Suppressor macrophage treated with lipopolysaccharide for 4 hours (primary cell): ENCODE measurements at places on chromosomes 1 and 21.

DNA sequence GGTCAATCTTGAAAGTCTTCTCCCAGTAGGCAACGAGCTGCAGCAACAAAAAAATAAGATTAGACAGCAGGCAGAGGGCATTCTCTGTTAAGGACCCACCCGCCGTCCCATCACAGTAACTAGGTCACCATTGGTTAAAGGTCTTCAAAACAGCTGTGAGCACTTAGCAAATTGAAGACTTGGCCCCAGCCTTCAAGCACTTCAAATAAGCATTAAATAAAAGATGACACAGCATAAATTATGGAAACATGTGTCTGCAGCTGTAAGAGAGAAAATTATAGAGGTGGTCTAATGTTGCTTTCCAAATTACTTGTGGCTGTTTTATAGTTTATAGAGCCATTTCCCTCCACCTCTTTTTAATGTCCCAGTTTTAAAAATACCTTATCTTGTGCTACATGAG lies 61.2 kb downstream of the VANGL1 start:
- no peak for DNase-seq

DNA sequence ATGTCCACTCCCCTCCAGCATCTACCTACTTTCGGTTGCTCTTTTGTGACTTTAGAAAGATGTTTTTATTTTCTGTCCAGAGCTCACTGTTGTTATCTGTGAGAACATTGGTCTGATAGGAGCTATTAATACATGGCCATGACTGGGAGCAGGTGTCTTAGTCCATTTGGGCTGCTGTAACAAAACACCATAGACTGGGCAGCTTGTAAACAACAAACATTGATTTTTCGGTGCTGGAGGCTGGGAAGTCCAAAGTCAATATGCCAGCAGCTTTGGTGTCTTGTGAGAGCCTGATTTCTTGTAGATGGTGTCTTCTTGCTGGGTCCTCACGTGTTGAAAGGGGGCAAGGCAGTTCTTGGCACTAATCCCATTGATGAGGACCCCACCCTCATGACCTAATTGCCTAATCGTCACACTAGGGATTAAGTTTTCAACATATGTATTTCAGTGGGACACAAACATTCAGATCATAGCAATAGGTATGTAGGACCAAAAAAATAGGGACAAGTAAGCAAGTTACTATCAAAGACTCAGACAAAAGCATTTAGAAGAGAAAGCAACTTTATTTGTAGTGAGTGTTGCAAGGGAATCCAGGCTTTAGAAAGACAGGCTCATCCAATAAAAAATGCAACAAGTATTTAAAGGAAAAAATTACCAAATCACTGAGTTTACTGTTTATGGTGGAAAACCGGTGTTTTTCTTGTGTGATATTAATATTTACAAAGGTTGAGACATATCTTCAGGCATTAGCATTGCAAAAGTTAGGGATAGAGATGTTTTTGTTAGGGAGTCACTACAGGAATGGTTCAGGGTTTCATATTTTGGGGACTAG lies 55.2 kb upstream of the WDR26 start:
- DNase-seq, result no peak

GRCh38 chr1:39087435-39087834 lies 61.3 kb downstream of the NDUFS5 start:
- no peak for DNase-seq

GRCh38 chr1:17258116-17258757 lies 9.3 kb downstream of the PADI3 start:
- no peak for DNase-seq

DNA sequence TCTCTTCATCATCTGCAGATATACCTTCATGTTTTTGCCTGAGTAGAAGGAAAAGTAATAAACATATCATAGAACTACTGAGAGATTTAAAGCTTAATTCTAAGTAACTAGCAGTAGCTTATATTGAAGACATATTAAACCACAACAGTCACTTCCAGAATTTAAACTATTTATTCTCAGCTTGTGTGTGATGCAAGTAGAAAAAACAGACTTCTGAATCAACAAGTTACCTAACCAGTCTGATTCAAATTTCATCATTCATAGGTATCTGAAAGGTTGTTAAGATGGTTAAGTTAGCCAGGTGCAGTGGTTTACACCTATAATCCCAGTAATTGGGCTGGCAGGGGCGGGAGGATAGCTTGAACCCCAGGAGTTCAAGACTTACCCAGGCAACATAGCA lies 41.9 kb downstream of the SPAG17 start:
- DNase-seq, result no peak

DNA sequence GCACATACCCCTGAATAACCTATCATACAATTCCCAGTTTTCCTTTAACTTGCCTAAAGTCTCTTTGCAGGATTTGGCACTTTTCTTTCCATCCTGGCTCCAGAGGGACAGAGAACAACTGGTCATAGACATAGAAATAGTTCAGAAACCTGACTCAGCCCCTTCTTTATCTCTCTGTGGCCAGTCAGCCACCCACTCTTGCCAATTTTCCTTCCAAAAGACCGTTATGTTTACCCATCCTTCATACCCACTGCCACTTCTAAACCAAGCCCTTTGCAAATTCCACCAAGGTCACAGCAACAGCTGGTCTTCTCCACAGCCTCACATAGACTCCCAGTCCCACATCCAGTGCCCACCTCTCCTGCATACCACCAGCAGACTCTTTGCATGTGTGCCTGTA lies 127.2 kb upstream of the FGGY start:
- DNase-seq, result no peak

- DNase-seq, result no peak
Observed at GRCh38 chr1:103267893-103268292, 159.6 kb upstream of the COL11A1 start.

- no peak for DNase-seq
Observed at GRCh38 chr1:67062412-67062811, 8.5 kb upstream of the SLC35D1 start.

DNA sequence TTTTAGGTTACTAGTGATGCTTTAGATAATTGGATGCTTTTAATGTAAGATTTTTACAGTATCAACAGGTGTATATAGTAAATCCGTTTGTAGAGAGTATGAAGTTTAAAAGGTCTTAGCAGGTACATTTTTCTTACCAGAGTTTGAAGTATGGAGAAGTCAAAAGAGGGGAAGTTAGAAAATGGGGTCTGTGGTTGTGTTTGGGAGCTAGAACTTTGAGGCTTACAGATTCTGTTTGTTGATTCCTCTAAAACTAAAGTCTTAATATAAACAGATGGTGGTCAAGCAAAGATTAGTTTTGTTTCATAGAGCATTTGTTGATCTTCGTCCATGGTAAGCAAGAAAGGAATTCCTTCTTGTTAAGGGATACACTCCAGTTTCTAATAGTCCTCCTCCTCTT lies 35.8 kb downstream of the CDC42 start:
- DNase-seq, result no peak

- DNase-seq, result no peak
Observed at GRCh38 chr1:45552331-45552730, 1.7 kb downstream of the AKR1A1 start.

DNA sequence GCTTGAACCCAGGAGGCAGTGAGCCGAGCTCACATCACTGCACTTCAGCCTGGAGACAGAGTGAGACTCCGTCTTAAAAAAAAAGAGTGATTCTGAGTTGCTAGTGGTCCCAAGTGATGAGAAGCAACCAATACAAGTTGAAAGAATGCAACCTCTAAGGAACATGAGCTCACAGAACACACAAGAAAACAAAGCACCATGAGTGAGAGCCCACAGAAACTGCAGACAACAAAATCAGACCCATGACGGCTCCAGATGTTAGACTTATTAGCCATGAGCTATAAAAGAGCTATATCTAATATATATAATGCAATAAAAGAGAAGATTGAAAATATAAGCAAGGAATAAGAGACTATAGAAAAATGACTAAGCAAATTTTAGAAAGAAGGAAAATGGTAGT lies 50.0 kb downstream of the MATN1 start:
- no peak for DNase-seq
